ENCODE measurements at places on chromosomes 4 and X. TPM values are rescaled to one million over a fixed set of nuclear protein-coding genes. Genes with fewer than 3 reads are reported as not detected.
A peak's percentile ranks its signal among the peaks of the same experiment; 100 is the strongest.

Gene OTOP1
- 0.19 TPM for total RNA-seq

Gene SH2D1A
- 1.4 TPM for total RNA-seq

- H3K27ac ChIP-seq: no peak within 1 kb of the TSS
- H3K36me3 ChIP-seq: no peaks in the 10 kb centered on the region
- H3K27me3 ChIP-seq: peaks cover 4% of the 10 kb centered on the region
- peaks cover 16% of the 10 kb centered on the region for H3K4me1 ChIP-seq
Measured at GRCh38 chr4:154491341-154492271, at the start of gene DCHS2. Gene DCHS2 (minus strand): TSS chr4:154491799. CDS start chr4:154491355, 444 bp downstream.

DNA sequence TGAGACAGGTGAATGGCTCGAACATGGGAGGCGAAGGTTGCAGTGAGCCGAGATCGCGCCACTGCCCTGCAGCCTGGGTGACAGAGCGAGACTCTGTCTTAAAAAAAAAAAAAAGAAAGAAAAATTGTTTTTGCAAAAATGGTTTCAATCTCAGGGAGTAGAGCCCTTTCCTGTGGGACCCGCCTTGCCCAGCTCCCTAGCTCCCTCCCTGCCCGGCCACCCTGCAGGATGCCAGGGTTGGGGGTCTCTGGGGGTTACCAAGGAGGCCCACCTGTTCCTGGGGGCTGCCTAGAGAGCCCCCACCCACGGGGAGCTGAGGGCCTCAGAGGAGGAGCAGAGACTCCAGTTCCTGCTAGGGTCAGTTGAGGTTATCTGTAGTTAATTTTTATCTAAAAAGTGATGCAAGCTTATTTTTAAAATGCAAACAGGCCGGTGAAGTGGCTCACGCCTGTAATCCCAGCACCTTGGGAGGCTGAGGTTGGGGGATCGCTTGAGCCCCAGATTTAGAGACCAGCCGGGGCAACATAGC lies 18.7 kb upstream of the PLCXD1 start:
- H3K27ac ChIP-seq: no peak overlapping the region
- no peaks in the 10 kb centered on the region for H3K27me3 ChIP-seq
- H3K4me3 ChIP-seq: no peak overlapping the region
- no peaks in the 10 kb centered on the region for H3K4me1 ChIP-seq

- no peaks in the 10 kb centered on the region for H3K27me3 ChIP-seq
- peaks cover 11% of the 10 kb centered on the region for H3K4me1 ChIP-seq
- H3K4me3 ChIP-seq: no peak overlapping the region
- no peak for DNase-seq
- H3K27ac ChIP-seq: no peak overlapping the region
Measured at GRCh38 chr4:57122959-57123358, 12.8 kb upstream of the IGFBP7 start.

- H3K27me3 ChIP-seq: no peaks in the 10 kb centered on the region
- DNase-seq: no peak
- H3K4me3 ChIP-seq: no peak overlapping the region
- no peaks in the 10 kb centered on the region for H3K4me1 ChIP-seq
- no peaks in the 10 kb centered on the region for H3K36me3 ChIP-seq
Measured at GRCh38 chr4:181559637-181560036, 683.6 kb upstream of the TENM3 start.

DNA sequence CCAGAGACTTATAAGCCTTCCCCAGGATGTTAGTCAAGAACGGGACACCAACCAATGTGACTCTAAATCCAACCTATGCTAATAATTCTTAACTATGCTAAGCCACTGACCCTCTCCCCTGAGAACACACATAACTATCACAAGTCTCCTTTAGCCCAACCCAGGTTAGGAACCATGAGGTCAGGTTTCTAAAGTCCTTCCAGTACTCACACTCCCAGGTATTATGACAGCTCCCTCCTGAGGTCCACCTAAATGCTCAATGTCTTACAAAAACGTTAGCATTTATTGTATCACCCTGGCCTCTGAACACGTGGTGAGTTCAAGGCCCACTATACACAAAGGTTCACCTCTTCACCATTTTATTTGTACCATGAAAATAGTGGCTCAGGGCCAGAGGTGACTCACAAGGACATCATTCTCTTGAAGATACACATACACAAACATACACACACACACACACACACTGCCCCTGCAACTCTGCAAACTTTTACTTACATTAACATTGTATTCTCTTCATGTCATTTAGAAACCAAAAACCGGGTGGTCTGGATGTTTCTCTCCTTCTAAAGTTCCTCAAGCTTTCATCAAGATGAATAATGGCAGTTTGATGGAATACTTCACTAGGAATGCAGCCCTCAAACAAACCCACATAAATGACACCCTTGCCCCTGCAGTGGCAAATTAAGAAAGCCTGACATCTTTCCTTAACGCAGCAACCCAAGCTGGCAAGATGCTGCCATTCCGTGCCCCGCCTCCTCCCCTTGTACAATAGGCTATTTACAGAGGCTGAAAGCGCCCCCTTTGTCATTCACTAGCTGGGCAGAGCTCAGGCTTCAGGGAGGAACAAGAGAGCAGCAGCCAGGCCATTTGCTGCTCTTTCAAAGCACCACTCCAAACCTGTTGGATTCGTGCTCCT lies 17.7 kb downstream of the ACSL1 start:
- no peak overlapping the region for H3K4me3 ChIP-seq
- H3K27ac ChIP-seq: peak overlapping the region; percentile 43
- peaks cover 45% of the 10 kb centered on the region for H3K4me1 ChIP-seq
- no peaks in the 10 kb centered on the region for H3K36me3 ChIP-seq
- no peaks in the 10 kb centered on the region for H3K27me3 ChIP-seq

- H3K4me3 ChIP-seq: no peak overlapping the region
- DNase-seq: no peak
- no peaks in the 10 kb centered on the region for H3K36me3 ChIP-seq
- H3K27me3 ChIP-seq: no peaks in the 10 kb centered on the region
- no peaks in the 10 kb centered on the region for H3K4me1 ChIP-seq
Measured at GRCh38 chrX:94932278-94932965, 1258.4 kb downstream of the FAM133A start.

GRCh38 chrX:103220511-103221323 lies 5.8 kb downstream of the BEX4 start:
- no peaks in the 10 kb centered on the region for H3K4me1 ChIP-seq
- no peak overlapping the region for H3K27ac ChIP-seq
- DNase-seq: no peak
- H3K27me3 ChIP-seq: no peaks in the 10 kb centered on the region

GRCh38 chrX:133468051-133468450 lies 52.8 kb upstream of the GPC4 start:
- H3K4me3 ChIP-seq: no peak overlapping the region
- H3K27ac ChIP-seq: no peak overlapping the region
- no peaks in the 10 kb centered on the region for H3K27me3 ChIP-seq
- no peaks in the 10 kb centered on the region for H3K36me3 ChIP-seq
- H3K4me1 ChIP-seq: no peaks in the 10 kb centered on the region
- no peak for DNase-seq

GRCh38 chrX:11419102-11419501 lies 125.9 kb downstream of the AMELX start:
- no peak overlapping the region for H3K27ac ChIP-seq
- H3K27me3 ChIP-seq: no peaks in the 10 kb centered on the region
- no peak overlapping the region for H3K4me3 ChIP-seq

DNA sequence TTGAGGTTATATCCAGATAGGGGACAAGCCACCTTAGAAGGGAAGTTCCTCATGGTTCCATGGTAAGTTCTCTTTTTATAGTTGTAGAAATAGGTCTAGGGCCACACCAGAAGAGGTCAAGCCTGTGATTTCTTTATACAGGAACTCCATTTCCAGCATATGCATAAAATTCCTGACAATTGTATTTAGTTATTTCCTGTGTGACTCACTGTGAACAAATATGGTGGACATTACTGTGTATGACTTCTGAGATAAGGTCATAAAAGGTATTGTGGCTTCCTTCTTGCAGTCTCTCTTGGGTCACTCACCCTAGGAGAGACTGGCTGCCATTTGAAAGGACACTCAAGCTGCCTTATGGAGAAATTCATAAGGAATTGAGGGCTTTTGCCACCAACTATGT lies 2.2 kb upstream of the C4orf36 start:
- no peaks in the 10 kb centered on the region for H3K27me3 ChIP-seq
- no peaks in the 10 kb centered on the region for H3K36me3 ChIP-seq
- no peak for DNase-seq

Gene GPC4
- 4.4 TPM for total RNA-seq

Gene HSFX1
- 0.35 TPM for total RNA-seq

DNA sequence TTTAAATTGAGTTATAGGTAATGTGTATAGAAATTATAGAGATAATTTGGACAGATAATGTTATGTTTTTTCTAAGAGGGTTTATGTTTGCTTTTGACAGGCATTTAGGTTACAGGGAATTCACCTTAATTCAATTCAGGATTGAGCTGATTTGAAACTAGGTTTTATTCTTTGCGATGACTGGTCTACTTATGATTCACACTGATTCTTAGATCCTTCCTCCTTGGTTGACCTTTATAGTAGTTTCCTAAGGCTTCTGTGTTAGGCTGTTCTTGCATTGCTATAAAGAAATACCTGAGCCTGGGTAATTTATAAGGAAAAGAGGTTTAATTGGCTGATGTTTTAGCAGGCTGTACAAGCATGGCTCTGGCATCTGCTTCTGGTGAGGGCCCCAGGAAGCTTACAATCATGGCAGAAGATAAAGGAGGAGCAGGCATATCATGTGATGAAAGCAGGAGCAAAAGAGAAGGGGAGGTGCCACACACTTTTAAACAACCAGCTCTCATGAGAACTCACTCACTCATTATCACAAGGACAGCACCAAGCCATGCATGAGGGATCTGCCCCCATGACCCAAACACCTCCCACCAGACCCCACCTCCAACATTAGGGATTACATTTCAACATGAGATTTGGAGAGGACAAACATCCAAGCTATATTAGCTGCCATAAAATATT lies 155.0 kb upstream of the SFRP2 start:
- no peak for DNase-seq
- H3K36me3 ChIP-seq: no peaks in the 10 kb centered on the region
- H3K27me3 ChIP-seq: no peaks in the 10 kb centered on the region
- H3K4me3 ChIP-seq: no peak overlapping the region

- H3K36me3 ChIP-seq: no peaks in the 10 kb centered on the region
- peaks cover 14% of the 10 kb centered on the region for H3K4me1 ChIP-seq
- DNase-seq: no peak
- no peak within 1 kb of the TSS for H3K27ac ChIP-seq
Measured at GRCh38 chr4:144645631-144646522, at the start of gene HHIP. Gene HHIP (plus strand): TSS chr4:144646156. CDS start chr4:144646676, 520 bp downstream.

Gene MTHFD2L
- total RNA-seq: 19.6 TPM

GRCh38 chr4:89595125-89595789 lies 241.7 kb downstream of the SNCA start:
- H3K27ac ChIP-seq: no peak overlapping the region
- no peak for DNase-seq
- H3K36me3 ChIP-seq: no peaks in the 10 kb centered on the region
- H3K4me3 ChIP-seq: no peak overlapping the region

Gene GABRB1
- not detected for total RNA-seq

- no peaks in the 10 kb centered on the region for H3K4me1 ChIP-seq
- H3K27ac ChIP-seq: no peak overlapping the region
- no peak for DNase-seq
- no peaks in the 10 kb centered on the region for H3K36me3 ChIP-seq
- H3K27me3 ChIP-seq: no peaks in the 10 kb centered on the region
Measured at GRCh38 chr4:31974490-31975002, 1254.4 kb downstream of the PCDH7 start.

Gene CENPE
- total RNA-seq: 3.6 TPM

Gene KLB
- total RNA-seq: 0.38 TPM

DNA sequence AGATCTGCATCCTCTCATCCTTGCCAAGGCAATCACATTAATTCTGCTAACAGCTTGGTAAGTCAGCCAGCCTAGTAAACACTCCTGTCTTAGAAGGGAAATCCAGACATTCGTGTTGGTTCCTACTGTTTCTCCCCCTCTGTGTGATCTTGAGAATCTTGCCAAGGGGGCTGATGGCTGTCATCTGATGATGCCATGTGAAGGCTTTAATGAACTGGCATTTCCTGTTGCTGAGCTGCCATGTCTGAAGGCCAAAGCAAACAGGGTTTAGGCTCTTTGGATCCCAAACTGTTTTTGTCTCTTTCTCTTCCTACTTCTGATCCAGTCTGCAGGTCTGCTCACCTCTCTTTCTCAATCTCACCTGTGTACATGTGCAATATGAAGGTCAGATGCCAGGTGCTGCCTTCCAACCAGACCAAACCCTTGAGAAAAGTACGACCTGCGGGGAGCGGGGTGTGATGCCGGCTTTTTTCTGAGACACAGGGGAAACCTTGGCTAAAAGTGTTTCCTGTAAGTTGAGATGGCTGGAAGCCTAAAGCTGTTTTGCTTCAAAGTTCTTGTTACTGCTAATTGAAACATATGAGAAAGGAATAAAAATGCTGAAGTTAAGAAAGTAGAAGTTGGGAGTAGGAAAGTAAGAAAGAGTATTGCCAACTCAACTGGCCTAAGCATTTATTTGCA lies 532.9 kb downstream of the ANKRD50 start:
- peaks cover 32% of the 10 kb centered on the region for H3K4me1 ChIP-seq
- peak overlapping the region; percentile 73 for H3K27ac ChIP-seq

DNA sequence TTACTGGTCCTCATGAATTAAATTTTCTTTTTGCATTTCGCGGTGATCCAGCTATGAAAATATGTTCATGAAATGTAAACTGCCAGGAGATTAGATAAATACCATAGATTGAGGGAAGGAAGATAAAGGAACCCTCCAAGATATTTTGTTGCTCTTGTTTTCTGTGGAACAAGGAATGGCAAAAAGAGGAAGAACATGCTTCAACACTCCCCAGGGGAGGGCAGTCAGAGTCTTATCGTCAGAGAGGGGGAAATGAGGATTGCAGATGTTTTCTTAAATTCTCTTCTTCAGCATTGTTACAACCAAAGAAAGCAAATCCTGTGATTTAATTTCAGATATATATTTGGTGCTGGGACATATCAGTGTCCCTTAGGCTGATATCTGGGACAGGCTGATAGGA lies 9.5 kb upstream of the SFRP2 start:
- no peak for DNase-seq
- H3K4me3 ChIP-seq: no peak overlapping the region
- H3K27me3 ChIP-seq: no peaks in the 10 kb centered on the region
- H3K27ac ChIP-seq: peak overlapping the region; percentile 33
- no peaks in the 10 kb centered on the region for H3K36me3 ChIP-seq
- H3K4me1 ChIP-seq: peaks cover 4% of the 10 kb centered on the region

Gene MTCP1
- total RNA-seq: 3.1 TPM

DNA sequence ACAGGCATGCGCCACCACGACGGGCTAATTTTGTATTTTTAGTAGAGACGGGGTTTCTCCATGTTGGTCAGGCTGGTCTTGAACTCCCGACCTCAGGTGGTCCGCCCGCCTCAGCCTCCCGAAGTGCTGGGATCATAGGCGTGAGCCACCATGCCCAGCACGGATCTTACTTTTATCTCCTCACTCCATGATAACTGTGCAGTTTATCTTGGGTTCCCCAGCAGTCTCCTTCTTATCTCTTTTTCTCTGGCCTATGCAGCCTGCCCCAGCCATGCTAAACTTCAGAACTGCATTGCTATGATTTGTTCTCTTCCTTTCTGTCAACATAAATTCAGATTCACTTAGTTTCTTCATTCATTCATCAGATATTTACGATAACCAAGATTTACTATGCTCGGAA lies 22.4 kb downstream of the PAGE1 start:
- DNase-seq: no peak
- H3K4me1 ChIP-seq: no peaks in the 10 kb centered on the region
- H3K27ac ChIP-seq: no peak overlapping the region
- no peak overlapping the region for H3K4me3 ChIP-seq
- no peaks in the 10 kb centered on the region for H3K36me3 ChIP-seq
